ENCODE measurements at places on chromosomes 3 and 15.

DNA sequence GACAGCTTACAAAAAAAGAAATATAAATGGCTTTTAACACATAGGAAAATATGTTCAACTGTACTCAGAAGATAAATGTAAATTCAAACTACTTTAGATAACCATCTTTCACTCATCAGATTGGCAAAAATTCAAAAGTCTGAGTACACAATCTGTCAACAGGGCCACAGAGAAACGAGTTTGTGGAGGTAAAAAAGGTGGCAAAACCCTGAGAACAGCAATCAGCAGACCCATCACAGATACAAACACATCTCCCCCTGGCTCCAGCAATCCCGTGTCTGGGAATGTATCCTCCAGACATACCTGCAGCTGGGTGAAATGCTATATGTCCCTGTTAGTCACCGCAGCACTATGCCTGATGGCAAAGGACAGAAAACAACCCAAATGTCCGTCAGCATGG, 149.5 kb downstream of the OSBPL10 start:
- DNase-seq, result no peak

DNA sequence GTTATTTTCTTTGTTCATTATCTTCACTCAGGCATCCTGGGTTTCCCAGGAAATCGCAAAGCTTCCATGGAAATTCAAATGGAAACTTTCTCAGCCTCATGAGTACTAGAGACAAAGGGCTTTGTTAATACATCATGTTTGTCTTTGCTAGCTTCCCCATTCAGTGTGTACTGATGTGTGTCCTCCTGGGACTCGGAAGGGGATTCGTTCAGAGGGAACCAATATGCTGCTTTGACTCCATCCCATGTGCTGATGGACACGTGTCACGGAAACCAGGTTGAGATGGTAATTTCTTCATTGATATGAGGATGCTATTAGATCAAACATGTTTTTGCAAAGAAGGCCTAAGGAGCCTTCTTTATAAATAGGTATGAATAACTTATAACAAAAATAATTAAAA, 87.0 kb upstream of the KCNAB1 start:
- DNase-seq, result no peak

- DNase-seq, result no peak
Observed at GRCh38 chr3:38960953-38961622, 90.7 kb downstream of the SCN11A start.

DNA sequence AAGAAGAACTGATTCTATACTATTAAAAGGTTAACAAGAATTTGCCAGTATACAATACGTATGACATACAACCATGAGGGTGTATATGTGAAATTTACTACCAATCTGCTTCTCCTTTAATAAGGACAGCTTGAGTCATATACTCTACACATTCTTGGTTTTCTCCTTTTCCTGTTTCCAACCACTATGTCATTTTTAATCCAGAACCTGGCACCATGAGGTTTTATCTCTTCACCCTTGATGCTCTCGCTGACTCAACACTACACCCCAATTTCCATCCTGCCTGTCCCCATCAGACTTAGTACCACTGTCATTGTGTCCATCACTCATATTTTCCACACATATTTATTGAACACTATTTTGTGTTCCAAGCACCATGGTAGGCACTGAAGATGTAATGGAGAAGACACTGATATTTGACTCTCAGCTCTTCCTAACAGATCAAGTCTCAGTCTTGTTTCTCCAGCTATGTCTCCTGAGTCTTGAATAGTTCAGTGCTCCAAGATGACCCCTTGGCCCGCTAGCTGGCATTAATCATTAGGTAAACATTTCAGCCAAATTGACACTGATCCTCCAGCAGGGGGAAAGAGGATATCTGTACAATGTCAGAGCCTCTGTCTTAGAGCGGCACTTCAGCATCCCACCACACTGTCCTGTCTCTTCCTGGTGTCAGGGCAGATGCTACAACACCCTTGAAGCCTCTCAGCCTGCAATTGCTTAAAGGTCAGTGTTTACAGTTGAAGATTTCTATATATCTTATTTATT, 11.2 kb upstream of the COL8A1 start:
- no peak for DNase-seq

GRCh38 chr3:183629546-183630301, 5.7 kb upstream of the KLHL24 start:
- DNase-seq, result no peak

- DNase-seq, result no peak
Observed at GRCh38 chr3:144257381-144257780, 285.8 kb downstream of the DIPK2A start.

- DNase-seq, result no peak
Observed at GRCh38 chr3:72009851-72010443, 225.0 kb upstream of the PROK2 start.

DNA sequence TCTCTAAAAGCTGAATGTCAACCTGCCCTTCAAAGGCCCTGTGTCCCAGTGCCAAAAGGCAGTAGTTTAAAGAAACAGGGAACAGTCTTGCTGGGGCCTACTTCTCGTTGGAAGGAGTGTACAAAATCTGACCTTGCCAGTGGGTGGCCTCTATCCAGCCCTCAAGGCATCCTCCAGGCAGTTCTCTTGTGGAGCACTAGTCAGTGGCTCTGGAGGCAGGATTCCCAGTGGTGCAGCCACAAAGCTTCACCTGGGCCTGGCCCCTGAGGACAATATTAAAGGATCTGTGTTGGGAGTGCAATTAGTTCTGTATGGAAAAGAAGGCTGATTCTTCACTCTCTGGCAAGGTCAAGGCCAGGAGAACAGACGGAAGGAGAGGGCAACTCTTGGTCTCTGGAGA, 237.8 kb upstream of the ADAMTS9 start:
- DNase-seq, result no peak

GRCh38 chr3:188415196-188415595, 261.2 kb downstream of the LPP start:
- no peak for DNase-seq

- no peak for DNase-seq
Observed at GRCh38 chr3:114216186-114216970, 21.0 kb downstream of the ZNF80 start.

DNA sequence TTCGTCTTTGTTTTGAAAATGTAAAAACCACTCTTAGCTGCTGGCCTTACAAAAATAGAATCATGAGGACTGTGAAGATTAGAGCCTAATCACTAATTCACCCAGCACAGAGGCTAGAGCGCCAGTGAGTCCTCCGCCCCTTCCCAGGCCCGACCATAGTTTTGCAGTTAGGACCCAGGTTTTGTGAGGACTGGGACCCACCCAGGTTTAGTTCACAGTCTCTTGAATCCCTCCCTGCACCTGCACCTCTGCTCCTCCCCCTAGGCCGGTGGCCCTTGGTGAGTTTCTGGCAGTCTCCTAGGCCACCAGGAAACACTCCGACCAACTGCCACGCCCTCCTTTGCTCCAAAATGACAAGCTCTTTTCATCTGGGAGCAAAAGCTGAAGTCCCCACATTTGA, 136.0 kb upstream of the CCDC54 start:
- peak; percentile 10 for DNase-seq

All from NCI-H1694 treated with DMSO at 0.1 percent for 48 hours (cell line).